Erythroblast (primary cell): ENCODE measurements at places on chromosomes 2 and 18.
A peak's percentile ranks its signal among the peaks of the same experiment; 100 is the strongest.

- DNase-seq, result no peak
These were observed 359.0 kb downstream of the TSN start for GRCh38 chr2:122114421-122114820.

DNA sequence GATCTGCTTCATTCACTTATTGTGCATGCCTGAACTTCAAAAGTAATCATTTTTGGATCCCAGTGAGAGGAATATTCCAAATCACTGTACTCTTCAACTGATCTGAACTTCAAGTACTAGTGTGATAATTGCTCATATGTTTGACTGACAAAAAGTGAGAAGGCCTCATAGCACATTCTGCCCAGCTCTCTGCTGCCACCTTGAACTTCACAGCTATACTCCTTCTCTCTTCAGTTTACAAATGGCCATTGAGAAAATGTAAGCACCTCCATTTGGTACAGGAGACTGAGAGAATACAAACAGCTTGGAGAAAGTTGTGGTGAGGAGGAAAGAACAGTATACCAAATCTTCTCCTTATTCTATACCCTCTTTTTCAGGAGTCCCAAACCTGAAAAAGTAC, 946.0 kb upstream of the CHAC2 start:
- no peak for DNase-seq

GRCh38 chr18:63858456-63858855, 29.0 kb upstream of the SERPINB2 start:
- no peak for DNase-seq

DNA sequence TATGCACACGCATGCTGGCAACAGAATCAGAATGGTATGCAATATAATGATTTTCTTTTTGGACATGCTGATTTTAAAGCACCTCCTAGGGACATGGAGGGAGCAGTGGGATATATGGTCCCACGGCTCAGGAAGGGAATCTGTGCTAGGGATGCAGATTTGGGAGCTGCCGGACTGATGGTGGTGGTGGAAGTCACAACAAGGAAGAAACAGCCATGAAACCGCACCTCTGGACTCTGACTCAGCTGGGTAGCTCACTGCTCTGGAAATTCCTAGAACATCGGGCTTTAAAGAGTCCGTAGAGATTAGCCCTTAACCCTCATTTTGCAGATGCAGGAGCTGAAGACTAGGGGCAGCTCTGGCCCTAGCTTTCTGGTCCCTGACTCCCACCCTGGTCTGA, 364.3 kb upstream of the KLHL29 start:
- no peak for DNase-seq

DNA sequence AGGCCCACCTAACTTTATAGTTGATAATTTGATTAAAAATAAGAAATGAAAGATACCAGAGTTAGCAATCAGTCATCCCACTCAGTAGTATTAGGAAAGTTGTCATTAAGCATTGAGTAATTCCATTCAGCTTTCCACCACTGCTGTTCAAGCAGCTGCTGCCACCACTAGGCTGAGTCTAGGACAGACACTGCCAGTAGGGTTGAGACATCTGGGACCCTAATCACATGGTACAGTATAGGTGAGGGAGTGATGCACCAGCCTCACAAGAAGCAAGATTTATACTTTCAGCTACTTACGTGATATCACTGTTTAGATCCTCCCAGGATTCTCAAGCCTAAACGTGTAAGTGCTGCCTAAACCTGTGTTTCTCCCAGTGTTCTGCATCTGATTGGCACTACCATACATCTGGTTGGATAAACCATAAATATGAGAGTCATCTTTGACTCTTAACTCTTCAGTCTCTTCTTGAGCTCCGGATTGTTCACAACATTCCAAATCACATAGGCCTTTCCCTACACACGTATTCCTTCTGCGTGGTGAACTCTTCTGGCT, 3.2 kb downstream of the UBXN4 start:
- DNase-seq, result peak; percentile 52

- no peak for DNase-seq
These were observed 177.4 kb downstream of the TWIST2 start for GRCh38 chr2:239025096-239025801.
